ENCODE measurements at places on chromosomes 4 and X.

DNA sequence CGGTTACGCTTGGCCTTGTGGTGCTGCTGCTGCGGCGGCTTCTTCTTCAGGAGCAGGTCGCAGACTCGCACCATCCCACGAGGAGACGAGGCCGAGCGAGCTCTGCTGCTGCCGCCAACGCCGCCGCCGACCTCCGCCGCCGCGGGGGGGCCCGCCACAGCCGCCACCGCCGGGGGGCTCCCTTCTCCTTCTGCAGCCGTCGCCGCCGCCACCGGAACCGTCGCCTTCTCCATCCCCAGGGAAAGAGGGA is 237 bp downstream of the ANKRD17 start:
- DNase-seq, result no peak

GRCh38 chr4:21555083-21555482 is 393.5 kb downstream of the KCNIP4 start:
- DNase-seq, result no peak

DNA sequence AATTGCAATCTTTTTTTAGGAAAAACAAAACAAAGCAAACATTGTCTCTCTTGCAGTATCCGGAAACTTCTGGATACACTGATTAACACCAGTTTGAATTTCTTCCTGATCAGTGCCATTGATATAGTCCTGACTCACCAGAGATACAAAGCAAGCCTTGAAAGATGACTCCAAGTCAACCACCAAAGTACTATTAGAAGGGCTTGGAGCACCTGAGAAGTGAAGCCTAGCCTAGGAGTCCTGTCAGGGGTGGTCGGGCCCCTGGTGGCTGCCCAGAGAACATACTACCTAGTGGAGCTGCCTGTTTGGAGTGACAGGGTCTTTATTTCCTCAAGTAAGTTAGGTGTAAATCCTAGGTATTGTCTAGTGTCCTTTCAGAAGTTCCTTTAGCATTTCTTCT is 593.2 kb downstream of the ZNF674 start:
- no peak for DNase-seq

- no peak for DNase-seq
Observed at GRCh38 chr4:23775694-23776093, 114.2 kb downstream of the PPARGC1A start.

DNA sequence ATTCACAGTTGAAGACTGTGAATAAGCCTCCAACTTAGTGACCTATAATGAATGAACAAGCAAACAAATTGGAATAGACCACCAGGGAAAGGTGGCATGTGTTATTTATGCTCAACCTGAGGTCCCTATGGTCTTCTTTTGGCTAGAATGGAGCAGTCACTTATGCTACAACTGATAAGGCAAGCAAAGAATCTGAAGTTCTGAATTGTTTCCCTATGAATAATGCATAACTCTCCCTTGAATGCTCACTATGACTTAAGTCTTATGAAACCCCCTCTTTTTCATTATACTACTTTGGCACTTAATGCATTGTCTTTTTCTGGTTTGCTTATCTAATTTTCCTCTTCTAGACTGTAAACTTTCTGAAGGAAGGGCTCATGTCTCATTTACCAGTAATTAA is 2.6 kb downstream of the GIMD1 start:
- DNase-seq, result no peak

DNA sequence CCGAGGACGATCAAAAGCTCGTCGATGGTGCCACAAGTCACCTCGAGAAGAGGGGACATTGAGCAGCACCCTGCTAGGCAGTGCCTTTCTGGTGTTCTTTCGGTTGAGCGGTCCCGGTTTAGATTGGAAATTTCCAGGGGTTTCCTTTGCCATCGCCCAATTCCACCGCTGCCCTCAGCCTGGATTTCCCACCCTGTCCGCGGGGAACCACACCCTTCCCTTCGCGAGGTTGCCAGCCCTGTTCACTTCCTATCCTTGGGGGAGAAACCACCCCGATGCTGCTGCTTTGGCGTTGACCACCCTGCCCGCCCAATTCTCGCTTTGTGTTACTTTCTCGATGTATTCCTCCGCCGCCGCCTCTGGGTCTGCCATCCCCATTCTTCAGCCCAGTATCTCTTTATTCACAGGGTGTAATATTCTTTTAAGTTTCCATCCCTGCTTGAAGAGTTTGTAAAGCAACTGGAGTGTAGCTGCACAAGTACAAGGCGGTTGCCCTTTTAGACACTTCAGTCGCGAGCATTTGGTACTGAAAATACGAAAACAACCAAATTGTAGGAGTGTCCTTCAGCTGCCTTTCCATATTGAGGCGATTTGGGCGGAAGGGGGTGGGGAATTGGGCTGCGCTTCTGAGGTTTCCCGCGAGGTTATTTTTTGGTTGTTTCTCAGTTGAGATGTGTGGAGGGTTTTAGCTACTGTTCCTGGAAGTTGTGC is 1.1 kb downstream of the OGT start:
- DNase-seq, result peak; percentile 22

- no peak for DNase-seq
Observed at GRCh38 chr4:6395466-6396228, 76.8 kb downstream of the PPP2R2C start.

- DNase-seq, result no peak
Observed at GRCh38 chr4:105944540-105944939, 49.3 kb downstream of the NPNT start.

DNA sequence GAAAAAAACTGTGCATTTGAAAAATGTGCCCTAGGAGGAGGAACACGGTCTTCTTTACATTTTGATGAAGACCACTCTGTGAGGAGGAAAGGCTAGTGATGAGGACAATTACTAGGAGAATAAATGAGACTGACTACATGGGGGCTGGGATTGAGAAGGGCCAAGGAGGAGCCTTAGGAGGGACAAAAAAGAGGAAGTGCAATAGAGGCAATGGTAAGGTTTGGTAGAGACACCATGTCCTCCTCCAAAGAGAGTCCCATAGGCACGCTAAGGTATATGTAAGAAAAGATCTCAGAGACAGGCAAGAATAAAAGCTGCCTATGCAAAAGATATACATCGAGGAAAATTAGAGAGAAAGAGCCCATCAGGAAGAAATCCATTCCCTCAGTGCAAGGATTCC is 336.5 kb upstream of the SFRP2 start:
- no peak for DNase-seq

GRCh38 chr4:79425586-79425985 is 17.6 kb upstream of the GK2 start:
- DNase-seq, result no peak

GRCh38 chr4:92599044-92599443 is 295.3 kb downstream of the GRID2 start:
- DNase-seq, result no peak

- DNase-seq, result no peak
Observed at GRCh38 chr4:100421361-100421978, 96.4 kb downstream of the EMCN start.

DNA sequence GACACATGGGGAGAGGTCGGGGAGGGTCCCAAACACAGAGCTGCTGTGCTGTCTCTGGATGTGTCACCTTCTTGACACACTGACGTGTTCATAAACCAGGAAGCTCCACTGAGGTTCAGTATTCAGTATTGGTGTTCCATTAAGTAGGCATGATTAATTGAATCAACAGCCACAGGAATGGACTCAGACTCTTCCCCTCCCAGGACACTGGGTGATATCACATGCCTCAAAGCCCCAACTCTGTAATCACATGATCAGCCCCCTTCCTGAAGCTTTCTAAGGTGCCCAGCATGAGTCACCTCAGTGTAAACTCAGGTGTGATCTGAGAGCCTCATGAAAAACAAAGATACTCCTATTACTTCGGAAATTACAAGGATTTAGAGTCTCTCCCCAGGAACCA is 21.1 kb upstream of the HNRNPD start:
- no peak for DNase-seq

- DNase-seq, result no peak
Observed at GRCh38 chrX:118108304-118108703, 8.3 kb downstream of the KLHL13 start.

- no peak for DNase-seq
Observed at GRCh38 chr4:12296366-12296765, 867.7 kb upstream of the HS3ST1 start.

DNA sequence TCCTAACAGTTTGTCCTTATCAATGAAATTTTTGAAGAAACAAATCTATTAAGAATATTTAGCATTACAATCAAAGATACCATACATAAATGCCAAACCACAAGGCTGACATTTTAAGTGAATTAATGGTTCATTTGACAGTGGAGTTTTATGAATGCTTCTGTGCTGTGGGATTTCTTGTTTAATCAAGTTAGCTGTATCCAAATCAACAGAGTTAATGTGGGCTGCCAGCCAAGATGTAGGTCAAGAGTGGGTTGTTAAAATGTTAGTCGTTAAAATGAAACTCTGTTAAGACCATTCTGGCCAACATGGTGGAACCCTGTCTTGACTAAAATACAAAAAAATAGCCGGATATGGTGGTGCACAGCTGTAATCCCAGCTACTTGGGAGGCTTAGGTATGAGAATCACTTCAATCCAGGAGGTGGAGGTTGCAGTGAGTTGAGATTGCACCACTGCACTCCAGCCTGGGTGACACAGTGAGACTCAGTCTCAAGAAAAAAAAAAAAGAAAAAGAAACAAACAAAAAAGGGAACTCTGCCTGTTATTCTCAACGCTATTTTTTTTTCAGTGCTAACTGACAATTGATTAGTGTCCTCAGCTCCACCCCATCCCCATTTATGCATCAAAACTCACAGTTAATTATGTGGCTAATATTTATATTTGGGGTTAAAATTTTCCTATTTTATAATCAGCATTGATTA is 20.2 kb downstream of the GPAT3 start:
- no peak for DNase-seq

DNA sequence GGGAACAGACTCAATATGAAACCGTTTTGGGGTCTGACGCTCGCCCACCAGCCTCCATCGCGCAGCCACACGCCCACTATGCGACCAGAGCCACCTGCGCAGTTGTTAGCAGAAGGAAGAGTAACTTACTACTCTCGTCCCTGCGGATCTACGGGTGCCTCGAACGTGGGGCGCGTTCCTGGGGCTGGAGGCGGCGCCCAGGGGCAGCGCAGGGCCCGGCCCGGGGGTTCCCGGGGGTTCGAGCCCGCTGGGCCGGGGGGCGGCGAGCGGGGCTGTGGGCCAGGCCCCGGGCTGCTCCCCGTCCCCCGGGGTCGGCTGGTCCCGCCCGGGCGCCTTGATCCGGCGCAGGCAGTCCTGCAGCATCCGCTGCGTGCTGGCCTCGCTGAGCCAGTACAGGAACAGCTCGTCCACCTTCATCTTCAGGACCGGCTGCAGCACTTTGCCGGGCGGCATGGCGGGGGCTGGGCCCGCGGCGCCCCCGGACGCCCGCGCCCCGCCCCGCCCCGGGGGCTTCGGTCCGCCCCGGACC is 404 bp downstream of the PPP2R3B start:
- DNase-seq, result peak; percentile 20

GRCh38 chr4:150577796-150578195 is 4.2 kb upstream of the MAB21L2 start:
- no peak for DNase-seq

Measured in stimulated activated CD4-positive, alpha-beta T cell treated with anti-CD3 and anti-CD28 coated beads, Interleukin-15, amount 100 ng/mL, for 1 hour (primary cell).